ENCODE measurements at places on chromosomes 2 and 18.

- DNase-seq = no peak
These were observed 101.8 kb upstream of the HDAC4 start for GRCh38 chr2:239502430-239503186.

- DNase-seq = no peak
These were observed 55.2 kb upstream of the RALBP1 start for GRCh38 chr18:9419956-9420631.

DNA sequence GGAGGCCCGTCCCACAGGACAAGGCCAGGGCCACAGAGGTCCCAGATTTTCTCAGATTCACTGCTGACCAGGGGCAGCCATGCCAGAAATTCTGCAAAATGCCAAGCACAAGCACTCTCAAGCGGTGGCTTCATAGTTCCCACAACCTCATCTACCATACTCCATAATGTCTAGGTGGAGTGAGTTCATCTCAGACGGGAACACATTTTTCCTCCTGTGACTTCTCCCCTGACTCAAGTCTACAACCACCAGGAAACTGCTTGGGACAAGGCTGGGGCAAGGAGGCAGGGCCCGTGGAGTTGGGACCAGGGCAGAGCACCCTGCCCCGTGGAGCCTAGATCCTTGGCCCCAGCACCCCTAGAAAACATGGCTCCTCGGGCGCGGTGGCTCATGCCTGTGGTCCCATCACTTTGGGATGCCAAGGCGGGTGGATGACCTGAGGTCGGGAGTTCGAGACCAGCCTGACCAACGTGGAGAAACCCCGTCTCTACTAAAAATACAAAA is 150.7 kb upstream of the HAAO start:
- DNase-seq = no peak

GRCh38 chr18:22033085-22033484 is 136.3 kb upstream of the GATA6 start:
- no peak for DNase-seq

DNA sequence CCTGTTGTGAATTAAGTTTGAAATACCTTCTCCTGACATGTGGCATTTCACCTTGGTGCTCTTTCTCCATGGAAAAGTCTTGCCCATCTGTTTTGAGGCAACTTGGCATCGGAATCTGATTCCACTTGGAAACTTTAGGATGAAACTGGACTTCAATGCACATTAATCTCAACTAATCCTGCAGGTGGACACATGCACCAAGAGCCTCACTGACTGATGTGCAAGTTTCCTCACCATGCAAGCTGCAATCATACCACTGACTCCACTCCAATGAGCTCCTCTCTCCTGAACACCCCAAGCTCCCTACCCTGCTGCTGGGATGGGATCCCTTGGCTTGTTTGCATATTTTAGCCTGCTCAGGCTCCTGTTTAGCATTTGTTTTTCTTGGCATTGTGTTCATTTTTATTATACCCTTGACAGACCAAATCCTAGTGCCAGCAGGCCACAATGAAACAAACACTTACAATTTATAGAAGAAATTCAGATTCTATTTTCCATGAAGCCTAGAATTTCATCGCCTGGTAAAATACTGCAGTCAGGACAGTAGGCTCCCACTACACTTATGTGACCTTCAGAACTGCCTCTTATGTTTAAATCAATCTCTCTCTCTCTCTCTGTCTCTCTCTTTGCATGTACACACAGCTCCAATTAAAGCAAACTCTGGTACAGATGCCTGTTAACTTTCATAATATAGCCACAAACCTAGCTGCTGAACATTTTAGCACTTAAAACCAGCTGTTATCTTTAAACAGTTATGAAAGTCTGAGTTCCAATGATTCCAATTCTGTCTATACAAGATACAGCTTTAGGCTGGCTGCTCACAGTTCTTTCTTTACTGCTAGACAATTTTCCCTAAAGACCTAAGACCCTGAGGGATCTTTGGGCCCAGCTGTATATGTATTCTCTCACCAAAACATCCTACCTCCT is 141.5 kb downstream of the OSR1 start:
- no peak for DNase-seq

Measured in stimulated activated CD8-positive, alpha-beta memory T cell treated with anti-CD3 and anti-CD28 coated beads, Interleukin-7, amount 100 ng/mL, for 4 hours (primary cell).